ENCODE measurements at places on chromosomes 2 and 18.

DNA sequence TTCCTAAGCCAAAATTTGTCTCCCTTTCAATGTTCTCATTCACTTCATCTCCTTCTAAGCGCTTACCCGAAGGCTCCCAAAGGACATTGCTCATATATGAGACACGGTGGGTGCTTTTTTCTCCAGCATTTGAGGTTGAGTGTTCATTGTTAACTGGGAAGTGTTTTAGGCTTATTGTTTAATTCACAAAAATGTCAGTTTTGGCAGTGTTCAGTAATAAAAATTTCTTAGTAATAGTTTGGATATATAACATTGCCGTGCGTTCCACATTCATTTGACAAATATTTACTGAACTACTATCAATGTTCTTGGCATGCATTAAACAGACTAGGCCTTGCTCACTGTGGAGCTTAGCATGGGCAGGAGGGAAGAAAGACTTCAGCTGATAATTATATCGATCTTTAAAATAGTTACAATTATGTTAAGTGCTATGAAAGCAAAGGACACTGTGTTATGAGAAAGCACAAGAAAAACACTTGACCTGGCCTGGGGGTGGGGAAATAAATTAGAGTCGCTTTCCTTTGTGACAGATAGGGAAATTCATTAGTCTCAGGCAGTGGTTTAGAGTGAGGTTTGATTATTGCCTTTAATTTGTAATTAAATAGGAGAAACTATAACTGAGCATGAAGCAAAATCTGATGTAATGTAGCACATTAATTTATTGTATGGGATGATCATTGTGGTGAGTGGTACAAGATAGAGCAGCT lies 82.2 kb upstream of the DOCK10 start:
- DNase-seq, result no peak

DNA sequence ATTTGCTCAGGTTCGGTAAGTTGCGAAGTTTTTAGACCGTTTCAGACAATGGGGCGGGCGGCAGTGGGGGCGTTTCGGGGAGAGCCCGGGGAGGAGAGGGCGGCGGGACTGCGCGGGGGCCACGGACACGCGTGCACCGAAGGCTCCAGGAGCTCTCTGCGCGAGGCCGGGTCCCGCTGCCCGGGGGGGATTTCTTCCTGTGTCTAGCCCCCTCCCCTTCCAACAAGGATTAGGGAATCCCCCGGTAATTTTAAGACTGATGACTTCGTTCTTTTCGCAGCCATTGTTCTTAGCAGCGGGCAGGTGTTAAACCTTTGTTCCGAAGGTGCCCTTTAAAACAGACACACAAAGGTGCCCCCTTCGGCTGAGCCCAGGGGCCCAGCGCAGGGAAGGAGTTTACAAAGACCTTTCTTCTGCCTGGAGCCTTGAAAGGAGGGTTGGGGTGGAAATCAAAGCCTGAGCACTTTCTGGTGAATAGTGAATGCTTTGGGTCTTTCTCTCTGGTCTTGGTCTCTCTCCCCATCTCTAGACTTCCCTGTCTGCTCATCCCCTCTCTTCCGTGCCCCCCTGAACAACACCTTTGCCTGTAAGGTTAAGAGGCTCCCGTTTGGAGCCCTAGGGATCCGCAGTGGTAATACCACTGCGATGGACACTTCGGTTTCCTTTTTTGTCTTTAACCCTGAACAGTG lies 2.1 kb downstream of the TRIB2 start:
- DNase-seq, result no peak

- no peak for DNase-seq
Observed at GRCh38 chr18:57443702-57444101, 8.5 kb downstream of the ONECUT2 start.

DNA sequence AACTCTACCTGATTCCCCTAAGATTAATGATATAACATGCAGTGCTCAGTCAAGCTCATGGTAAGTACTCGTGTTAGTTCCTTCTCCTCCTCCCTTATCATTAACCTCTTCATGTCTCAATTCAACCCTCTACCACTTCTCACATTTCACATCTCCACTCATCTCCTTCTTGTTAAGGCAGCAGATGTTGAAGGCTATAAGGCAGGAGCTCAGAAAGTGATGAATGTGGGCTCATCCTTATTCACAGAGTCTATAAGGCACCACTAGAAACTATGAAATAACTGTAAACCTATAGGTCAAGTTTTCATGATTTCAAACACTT lies 56.0 kb downstream of the CLHC1 start:
- DNase-seq, result no peak

- no peak for DNase-seq
Observed at GRCh38 chr18:1604751-1605150, 700.1 kb downstream of the ADCYAP1 start.

DNA sequence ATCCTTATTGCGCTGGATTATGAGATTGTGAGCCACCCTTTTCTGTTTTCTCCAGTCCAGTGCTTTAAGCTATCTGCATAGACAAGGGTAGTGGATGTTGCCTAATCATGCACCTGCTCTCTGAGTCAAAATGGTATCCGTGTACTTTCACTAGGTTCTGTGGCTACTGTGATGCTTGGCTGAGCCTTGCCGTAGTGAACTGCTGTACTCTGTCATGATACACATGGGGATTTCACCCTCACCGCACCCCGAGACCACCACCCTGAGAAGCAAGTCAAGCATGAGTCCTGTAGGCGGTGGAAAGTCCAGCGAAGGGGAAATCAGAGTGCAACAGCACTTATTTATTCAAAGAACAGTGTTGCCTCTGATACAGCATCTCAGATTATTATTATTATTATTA lies 55.0 kb downstream of the ARHGAP25 start:
- DNase-seq, result no peak

Measured in HEK293T (cell line).